ENCODE measurements at places on chromosomes 6 and 20.

DNA sequence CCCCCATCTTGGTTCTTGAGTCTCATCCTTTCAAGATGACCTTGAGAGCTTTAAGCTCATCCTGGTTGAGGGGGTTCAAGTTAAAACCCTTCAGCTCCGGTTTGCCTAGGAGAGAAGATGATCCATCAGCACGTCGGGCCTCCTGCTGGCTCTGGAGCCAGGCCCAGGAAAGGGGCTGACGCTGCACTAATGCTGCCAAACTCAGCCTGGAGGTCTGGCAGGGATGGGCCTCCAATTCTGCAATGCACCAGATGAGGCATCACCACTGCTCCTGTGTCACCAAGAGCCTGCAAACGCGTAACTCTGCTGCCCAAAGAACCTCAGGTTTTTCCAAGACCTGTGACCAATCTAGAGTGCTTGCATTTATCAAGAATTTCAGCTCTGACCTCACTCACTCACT is 6.1 kb downstream of the PDRG1 start:
- DNase-seq = no peak

- DNase-seq = no peak
Measured at GRCh38 chr20:42576167-42576566, 613.5 kb downstream of the PTPRT start.

GRCh38 chr6:111087106-111087835 is at the start of gene SLC16A10:
TSS of gene SLC16A10 (plus strand) at chr6:111087503. CDS start at chr6:111087753, 250 bp downstream.
- DNase-seq = peak; percentile 47

GRCh38 chr6:128930321-128930720 is 47.4 kb downstream of the LAMA2 start:
- no peak for DNase-seq

- DNase-seq = no peak
Measured at GRCh38 chr6:158843751-158844683, 24.8 kb upstream of the EZR start.

DNA sequence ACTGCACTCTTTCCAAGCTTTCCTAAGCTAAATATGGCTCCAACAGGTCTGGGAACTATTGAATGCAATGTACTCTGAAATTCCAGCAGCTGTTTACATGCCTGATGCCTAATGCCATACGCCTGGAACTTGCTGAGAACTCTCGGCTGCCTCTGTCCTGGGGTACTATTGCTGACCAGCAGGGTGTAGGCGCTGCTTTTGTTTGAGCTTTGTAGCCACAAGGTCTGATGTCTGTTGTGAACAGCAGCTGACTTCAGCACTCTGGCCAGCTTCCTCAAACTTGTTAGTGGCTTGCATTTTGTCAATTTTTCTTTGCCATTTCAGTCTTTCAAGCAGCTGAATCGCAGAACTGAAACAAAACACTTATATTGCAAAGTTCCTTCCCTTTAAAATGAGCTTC is 26.7 kb downstream of the SAYSD1 start:
- peak; percentile 71 for DNase-seq

DNA sequence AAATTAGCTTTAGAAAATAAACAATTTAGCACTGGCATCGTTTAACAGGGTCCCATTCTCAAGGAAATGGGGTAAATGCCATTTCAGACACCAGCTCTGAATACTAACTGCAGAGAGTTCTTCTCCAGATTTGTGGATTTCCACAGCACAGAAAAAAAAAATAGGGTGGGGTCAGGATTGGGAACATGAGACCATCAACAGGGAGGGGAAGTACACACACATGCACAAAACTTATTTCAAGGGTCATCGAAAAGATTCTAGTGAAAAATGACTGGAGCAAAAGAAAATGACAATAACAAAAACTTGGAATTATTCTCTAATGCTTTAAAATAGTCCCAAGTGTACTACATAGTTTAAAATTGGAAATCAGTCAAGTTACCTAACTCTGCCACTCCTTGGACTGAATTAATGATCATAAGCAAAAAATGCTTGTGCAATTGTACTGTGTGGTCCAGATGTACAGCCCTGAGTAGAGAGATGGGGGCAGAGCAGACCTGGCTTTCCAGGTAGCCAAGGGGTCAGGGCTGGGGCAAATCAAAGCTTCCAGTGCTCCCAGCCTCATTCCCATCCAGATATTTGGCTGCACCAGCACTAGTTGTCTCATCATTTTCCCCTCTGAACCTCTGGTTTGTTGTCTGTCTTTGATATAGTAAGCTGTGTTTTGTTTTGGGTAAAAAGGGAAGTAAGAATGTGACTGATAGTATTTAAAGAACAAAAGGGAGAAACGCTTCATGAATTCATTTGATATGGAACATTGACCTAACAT is 152.4 kb downstream of the SOBP start:
- no peak for DNase-seq

- no peak for DNase-seq
Measured at GRCh38 chr6:2877960-2878359, 25.1 kb downstream of the SERPINB9 start.

- DNase-seq = no peak
Measured at GRCh38 chr20:54382419-54382818, 93.0 kb upstream of the DOK5 start.

GRCh38 chr6:145189836-145190235 is 545.5 kb downstream of the EPM2A start:
- DNase-seq = no peak

GRCh38 chr20:33325350-33325749 is 42.3 kb downstream of the BPIFB1 start:
- DNase-seq = no peak

DNA sequence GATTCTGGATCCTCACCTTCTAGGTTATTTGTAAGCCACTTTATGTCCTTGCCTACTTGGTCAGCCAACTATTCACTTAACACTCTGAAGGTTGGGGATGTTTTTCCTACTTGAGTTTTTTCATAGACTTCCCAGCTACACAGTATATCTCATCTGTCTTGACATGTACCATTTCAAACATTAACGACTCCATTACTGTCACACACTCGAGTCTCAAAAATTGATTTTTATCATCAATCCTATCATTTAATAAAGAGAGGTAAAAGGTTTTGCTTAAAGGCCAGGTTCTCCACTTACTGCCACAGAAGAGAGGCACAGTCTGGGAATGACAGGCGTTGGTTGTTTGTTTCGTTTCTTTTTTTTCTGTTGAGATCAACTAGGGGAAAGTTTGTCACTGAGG is 38.2 kb upstream of the LAMP5 start:
- DNase-seq = no peak

- DNase-seq = no peak
Measured at GRCh38 chr20:15763366-15763765, 809.9 kb downstream of the KIF16B start.

- DNase-seq = no peak
Measured at GRCh38 chr6:18380158-18380836, 6.9 kb upstream of the RNF144B start.

DNA sequence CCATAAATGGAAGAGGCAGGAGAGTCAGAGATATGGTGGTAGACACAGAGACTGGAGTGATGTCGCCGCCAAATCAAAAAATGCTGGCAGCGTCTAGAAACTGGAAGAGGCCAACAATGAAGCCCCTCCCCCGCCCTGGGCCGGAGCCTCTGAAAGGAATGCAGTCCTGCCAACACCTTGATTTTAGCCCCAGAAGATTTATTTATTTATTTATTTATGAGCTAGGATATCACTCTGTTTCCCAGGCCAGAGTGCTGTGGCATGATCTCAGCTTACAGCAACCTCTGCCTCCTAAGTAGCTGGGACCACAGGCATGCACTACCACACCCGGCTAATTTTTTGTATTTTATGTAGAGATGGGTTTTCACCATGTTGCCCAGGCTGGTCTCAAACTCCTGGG is 82.6 kb upstream of the CCDC167 start:
- no peak for DNase-seq

GRCh38 chr20:50517817-50518154 is 7.6 kb downstream of the PTPN1 start:
- no peak for DNase-seq

- DNase-seq = no peak
Measured at GRCh38 chr20:2631228-2631627, 21.2 kb upstream of the NOP56 start.

DNA sequence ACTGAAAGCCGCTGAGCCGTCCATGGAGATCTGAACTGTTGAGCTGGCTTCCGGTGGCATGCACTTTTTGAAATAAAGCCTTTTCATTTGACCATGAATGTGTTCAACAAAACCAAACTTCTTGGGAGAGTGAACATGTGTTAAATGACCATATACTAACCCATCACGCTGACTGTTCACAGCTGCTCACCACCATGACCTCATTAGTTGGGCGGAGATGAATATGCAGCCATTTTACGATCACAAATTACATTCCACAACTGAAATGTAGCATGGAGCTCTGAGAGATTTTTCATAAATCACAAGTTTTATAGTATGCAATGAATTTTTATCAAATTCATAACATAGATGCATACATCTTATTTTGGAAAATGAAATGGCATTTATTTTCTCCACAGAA is 4.2 kb downstream of the RAMACL start:
- DNase-seq = no peak

GRCh38 chr6:64680446-64680845 is 1026.6 kb downstream of the EYS start:
- DNase-seq = no peak

GRCh38 chr6:90074161-90074850 is 180.0 kb downstream of the GJA10 start:
- no peak for DNase-seq

DNA sequence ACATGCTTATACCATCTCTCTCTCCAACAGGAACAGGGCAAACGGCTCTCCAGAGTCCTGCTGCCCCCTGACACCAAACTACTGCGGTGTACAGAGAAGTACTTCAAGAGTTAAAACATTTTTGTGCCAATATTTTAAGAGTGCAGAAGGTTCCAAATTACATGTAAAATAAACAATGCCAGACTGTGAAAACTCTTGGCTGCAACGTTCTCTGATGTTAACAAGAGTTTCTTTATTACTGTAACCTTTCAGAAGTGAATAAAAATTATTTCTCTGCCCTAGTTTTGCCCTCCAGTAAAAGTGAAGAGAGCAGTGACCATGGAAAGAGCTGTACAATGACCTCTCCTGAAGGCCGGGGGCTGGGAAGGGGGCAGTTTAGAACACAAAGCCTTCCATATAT is 41.4 kb upstream of the FAM83C start:
- DNase-seq = no peak

DNA sequence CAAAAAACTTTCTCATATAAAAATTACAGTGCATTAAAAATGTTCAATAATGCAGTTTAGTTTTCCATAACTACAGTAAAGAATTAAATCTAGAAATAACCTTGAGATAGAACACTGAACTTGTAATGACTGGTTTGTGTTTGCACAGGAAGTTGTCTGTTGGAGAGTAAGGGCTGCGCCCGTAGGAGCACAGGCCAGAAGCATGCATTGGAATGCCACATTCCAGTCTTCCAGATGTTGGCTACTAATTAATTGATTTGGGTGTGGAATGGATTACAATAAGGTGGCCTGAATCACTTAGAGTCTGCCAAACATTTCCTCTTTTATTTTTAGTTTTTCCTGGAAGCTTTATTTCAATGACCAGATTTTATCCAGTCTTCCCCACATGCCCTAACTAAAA is 582.6 kb upstream of the MMS22L start:
- DNase-seq = no peak

GRCh38 chr20:56903858-56904257 is 274.8 kb downstream of the TFAP2C start:
- DNase-seq = no peak

DNA sequence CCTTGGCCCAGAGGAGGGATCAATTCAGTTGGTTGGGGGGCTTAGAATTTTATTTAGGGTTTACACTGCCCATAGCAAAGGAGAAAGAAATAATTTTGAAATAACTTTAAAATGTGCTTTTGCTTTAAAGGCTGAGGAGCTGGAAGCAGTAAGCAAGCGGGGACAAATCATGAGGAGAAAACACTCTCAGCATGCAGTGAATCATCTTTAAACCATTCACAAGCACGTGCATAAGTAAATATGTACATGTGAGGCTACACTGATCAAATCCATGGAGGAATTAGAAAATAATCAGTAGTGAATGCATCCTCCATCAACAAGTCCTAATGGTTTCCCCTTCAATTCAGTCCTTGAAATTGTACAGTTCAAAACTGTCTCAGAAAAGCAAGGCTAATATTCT is 181.0 kb downstream of the MTFR2 start:
- DNase-seq = peak; percentile 54

DNA sequence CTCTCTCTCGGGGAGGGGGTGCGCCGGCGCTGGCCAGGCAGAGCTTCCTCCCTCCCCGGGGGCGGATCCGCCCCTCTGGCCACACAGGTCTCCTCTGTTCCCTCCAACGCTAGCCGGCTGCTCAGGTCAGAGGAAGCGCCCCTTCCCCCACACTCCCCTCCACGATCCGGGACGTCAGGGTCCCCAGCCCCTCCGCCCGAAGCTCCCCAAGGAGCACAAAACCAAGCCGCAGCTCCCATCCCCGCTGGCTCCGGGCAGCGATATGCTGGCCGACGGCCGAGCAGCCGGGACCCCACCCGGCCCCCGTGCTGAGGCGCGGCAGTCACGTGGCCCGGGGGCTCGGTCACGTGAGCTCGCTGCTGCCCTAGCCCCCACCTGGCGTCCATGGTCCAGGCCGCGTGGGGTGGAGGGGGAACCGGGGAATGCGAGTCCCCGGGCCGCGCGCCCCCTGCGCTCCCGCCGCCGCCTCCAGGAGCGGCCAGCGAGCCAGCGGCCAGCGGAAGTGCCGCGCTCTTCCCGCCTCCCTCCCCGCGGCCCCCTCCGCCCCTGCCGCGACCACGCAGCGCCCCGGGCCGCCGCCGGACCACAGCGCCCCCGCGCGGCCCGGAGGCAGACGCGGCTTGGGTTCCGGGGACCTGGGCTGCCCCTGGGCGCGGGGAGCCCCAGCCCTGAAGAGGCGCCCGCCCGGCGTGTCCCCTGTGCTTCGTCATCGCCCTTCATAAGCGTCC is at the start of gene SLC35B2:
Gene SLC35B2 (minus strand): TSS at position 504 of the 728 bp plus-strand sequence. CDS start 118 bp downstream, at position 386.
- peak; percentile 92 for DNase-seq

GRCh38 chr20:44805979-44806620 is 4.2 kb downstream of the RIMS4 start:
- peak; percentile 48 for DNase-seq

DNA sequence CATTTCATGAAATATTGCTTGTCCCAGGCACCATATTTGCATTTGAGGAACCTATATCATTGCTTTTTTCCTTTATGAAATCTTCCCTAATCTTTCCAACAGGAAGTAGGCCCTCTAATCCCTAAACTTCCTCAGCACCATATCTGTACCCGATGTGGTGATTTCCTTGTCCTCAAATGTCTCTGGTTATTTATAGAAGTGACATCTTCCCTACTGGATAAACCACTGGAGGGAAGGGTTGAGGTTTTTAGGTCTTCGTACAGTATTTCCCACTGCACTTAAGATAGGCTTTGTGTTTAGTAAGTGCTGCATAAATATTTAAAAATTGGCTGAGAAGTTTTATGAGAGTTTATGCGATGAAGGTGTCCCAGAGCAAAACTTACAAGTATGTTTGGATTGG is 54.9 kb upstream of the TMEM170B start:
- DNase-seq = no peak
